Dorsolateral prefrontal cortex (tissue), 122 donors: ENCODE measurements at places on chromosomes 16 and 17. TPM values are rescaled to one million over a fixed set of nuclear protein-coding genes. Genes with fewer than 3 reads are reported as not detected.

DNA sequence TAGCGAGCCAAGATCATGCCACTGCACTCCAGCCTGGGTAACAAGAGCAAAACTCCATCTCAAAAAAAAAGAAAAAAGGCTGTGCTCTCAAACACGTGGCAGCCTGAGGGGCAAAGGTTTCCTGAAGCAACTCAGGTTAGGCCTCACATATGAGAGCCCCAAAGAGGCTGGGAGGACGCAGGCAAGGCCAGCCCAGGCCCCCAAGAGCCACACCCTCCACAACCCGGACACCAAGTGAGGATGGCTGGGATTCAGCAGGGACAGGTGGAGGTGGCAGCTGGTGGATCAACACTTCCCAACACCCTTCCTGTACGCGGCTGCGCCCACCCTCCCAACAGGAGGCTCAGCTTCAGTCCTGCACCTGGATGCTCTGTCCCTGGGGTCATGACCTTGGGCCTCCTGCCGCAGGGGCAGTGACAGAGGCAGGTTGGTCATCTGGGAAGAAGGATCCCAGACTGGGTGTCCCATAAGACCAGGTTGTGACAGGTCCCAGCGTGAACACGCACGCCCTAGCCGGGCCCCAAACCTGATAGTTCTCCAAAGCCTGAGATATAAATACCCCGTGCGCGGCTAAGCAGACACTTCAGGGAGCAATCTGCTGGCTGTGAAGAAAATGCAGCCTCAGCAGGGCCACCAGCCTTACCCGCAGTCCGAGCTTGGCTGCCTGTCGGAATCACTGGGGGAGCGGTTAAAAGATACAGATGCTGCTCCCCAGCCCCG lies 78.1 kb downstream of the TIMM22 start:
- DNase-seq = no peak

- DNase-seq = peak; percentile 65
Measured at GRCh38 chr16:21277927-21278706, at the start of gene CRYM. Gene CRYM (minus strand): TSS chr16:21278290. CDS start chr16:21278251, 39 bp downstream.

DNA sequence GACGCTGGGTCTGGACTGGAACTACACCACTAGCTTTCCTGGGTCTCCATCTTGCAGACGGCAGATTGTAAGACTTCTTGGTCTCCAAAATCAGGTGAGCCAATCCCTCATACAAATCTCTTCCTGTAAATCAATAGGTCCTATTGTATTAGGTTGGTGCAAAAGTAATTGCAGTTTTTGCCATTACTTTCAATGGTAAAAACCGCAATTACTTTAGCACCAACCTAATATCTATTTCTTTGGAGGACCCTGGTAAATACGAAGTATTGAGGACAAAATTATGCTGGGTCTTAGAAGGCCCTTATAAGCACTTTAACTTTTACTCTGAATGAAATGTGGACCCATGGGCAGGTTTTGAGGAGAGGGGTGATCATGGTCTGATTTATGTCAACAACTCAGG lies 330.6 kb upstream of the C16orf82 start:
- no peak for DNase-seq

DNA sequence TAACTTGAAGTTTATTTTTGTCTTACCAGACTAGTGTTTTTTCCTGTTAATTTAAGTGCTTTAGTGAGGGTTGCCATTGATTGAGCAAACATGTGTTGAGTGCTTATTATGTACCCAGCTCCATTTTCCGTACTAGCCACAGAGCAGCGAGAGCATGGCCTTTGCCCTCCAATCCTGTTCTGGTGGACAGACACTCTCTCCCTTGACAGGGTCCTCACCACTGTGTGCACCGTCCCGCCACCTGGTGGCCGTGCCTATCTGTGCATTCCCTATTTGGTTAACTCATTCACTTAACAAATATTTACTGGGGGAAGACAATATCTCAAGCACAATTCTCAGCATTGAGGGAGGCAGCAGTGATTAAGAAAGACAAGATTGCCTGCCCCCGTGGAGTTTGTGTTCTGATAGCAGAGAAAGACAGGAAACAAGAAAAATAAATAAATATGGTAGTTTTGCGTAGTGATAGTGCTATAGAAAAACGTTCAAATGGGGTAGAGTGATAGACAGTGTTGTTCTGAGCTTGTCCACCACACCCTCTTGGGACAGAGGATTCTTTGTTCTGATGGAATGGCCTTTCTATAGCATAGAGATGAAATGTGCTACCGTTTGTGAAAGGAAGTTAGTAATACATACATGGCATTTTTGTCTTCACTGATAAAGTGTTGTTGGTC lies 13.0 kb downstream of the CDH13 start:
- peak; percentile 22 for DNase-seq

DNA sequence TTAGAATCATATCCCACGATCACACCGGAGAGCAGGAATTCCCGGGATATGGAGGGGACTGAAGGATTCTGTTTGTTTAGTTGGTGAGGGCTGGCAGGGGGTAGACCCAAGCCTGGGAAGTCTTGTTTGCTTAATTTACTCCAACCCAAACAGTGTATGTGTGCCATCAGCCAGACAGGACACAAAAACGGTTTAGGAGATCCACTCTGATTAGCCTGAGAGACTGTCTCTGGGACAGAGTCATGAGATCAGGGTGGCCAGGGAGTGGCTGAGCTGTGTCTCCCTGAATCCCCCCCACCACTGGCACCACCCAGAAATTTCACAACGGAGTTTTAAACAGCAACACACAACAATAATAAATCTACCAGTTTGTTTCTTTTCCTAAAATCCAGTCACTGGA lies 127.0 kb downstream of the RBFOX3 start:
- no peak for DNase-seq

DNA sequence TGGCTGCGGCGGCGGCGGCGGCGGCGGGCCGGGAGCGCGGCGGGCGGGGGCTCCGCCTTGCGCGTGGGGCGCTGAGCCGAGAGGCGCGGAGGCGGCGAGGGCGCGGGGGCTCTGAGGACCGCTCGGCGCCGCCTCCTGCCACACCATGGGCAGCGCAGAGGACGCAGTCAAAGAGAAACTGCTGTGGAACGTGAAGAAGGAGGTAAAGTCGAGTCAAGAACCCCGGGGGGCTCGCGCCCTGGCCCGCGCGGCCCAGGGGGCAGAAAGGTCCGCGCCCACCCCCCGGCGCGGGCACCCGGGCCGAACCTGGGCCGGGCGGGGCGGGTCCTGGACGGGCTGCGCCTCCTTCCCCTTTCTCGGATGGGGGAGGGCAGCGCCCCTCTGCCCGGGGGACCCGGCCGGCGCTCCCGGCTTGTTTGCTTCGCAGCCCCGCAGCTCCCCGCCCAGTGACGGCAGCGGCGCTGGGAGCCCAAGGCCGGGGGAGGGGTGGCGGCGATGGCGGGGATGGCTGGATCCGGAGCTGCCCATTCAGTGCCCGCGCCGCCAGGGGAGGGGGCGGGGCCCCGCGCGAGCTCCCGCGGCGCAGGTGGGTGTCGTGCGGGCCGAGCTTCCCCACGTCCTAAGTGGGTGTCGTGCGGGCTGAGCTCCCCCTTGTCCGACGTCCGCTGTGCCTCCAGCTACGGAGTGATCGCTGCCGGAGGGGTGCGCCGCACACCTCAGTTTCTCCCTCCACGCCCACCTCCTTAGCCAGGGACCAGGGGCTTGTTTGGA lies 428 bp downstream of the SGSM2 start:
- DNase-seq = peak; percentile 72

- no peak for DNase-seq
Measured at GRCh38 chr17:53193044-53193443, 629.7 kb upstream of the KIF2B start.

- no peak for DNase-seq
Measured at GRCh38 chr16:49472598-49472997, 99.0 kb downstream of the C16orf78 start.

- no peak for DNase-seq
Measured at GRCh38 chr17:73017658-73018057, 74.8 kb downstream of the SLC39A11 start.

DNA sequence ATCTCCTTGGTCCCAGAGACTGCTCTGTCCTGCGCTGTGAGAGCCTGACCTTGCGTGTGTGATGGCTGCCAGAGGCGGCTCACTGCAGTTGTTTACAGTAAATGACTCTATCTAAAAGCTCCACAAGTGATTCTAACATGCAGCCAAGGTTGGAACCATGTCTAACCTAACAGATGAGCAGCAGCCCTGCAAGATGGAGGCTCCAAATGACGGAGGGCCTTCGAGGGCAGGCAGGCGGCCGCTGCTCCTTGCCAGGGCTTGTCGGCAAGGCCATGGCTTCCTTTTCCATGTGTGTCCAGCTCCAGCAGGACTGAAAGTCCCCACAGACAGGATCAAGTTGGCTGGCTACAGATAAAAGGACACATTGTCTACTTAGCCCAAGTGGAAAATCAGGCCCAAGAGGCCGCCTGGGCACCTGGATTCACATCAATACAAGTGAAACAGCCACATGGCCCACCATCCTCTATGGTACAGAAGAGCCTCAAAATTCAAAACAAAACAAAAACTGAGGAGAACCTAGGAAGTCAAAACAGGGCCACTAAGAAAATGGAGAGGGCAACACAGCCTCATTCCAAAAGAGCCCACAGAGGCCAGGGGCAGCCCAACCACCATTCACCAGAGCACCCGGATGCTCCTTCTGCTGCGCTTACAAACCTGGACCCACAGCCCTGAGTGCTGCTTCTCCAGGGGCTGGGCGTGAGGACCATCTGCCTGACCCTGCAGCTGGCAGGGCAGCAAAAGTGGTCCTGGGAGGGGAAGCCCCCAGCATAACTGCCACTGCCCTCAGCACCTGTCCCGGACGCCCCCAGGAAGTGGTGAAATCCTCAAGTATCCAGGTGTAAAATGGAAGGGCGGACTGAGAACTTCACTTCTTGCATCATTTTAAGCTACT lies 65.0 kb downstream of the AMFR start:
- DNase-seq = no peak

DNA sequence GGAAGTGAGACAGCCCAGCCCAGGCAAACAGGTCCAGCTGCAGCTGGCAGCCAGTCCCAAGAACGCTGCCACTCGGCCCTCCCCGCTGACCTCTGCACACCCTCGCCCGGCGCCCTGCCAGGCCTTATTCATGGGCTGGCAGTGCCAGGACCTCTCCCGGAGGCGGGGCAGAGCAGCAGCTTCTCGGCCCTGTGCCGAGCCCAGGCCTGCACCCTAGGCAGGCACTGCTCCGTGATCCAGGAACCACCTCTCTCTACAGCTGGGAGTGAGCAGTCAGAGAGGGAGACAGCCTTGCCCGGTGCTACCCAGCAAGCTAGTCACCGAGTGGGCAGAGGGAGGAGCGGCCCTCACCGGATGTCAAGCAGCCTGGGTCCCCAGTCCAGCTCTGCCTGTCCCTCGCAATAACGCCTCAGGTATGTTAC lies 79.9 kb upstream of the CBX4 start:
- peak; percentile 43 for DNase-seq

GRCh38 chr16:67923414-67924116 lies 8.1 kb downstream of the CTRL start:
- DNase-seq = peak; percentile 84

The TCAP gene
- 5.6 TPM for total RNA-seq

The MED13 gene
- 100 TPM for total RNA-seq

The FOXN1 gene
- total RNA-seq = not detected

The TTYH2 gene
- 193 TPM for total RNA-seq

The ARHGAP44 gene
- total RNA-seq = 76.4 TPM

The ZNF423 gene
- 21.0 TPM for total RNA-seq
